ENCODE measurements at places on chromosomes 2 and 18.

DNA sequence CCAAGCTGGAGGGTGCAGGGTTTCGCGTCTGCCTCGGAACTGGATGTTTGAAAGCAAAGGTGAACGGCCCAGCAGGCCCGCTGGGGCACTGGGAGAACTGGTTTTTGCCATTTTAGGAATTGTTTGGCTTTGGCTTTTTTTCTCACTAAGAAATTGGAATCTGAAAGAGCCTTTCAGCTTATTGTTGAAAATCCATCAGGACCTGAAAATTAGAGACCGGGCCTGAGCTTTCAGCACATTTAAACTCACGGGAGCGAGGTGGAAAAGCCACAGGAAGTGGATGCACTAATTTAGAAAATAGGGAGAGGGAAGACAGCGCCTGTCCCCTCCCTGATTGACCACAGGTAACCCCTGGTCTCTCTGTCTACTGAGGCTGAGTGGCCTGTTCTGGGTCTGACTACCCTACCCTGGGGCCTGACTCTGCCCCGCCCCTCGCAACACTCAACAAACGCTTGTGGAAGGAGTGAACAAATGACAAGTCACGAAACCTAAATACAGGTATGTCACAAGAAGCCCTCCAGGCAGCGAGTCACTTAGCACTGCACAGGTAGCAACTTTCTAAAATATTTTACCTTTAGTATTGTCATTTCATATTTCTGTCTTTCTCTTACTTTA lies 100.3 kb upstream of the MBOAT2 start:
- no peak for DNase-seq

GRCh38 chr2:68653034-68653433 lies 9.7 kb downstream of the PROKR1 start:
- no peak for DNase-seq

DNA sequence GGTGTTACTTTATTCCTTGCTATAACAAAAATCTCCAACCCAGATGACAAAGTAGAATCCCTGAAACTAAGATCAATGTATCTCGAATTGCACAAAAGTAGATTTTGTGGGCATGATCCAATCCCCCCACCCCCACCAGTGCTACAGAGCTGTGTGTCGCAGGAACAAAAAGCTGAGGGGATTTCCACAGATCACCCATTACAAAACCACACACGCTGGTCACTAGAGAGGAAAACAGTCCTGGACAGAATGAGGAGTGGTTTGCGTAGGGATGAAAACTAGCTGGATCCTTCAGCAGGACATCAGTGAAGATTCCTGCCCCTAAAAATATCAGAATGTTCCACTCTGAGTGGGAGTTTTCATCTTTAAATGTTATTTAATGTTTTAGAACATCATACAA lies 165.3 kb upstream of the STK17B start:
- DNase-seq, result no peak

DNA sequence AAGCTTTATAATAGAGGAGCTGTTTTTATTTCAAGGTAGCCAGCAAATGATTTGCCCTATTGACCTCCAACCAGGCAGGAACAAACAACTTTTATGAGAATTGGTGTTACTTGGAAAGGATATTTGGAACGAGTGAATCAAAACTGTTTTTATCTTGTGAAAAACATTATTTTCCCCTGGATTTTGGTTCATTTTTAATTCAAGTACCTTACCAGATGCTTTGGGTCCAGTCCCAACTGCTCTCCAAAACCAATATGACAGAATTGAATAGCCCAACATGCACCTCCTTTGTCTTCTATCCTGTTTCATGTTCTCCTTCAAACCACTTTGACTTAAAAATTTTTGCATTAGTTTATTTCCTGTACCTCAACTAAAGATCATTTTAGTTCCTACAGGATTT lies 178.6 kb upstream of the RBMS1 start:
- DNase-seq, result no peak

- no peak for DNase-seq
Measured at GRCh38 chr18:55858661-55859515, 270.9 kb upstream of the TCF4 start.

DNA sequence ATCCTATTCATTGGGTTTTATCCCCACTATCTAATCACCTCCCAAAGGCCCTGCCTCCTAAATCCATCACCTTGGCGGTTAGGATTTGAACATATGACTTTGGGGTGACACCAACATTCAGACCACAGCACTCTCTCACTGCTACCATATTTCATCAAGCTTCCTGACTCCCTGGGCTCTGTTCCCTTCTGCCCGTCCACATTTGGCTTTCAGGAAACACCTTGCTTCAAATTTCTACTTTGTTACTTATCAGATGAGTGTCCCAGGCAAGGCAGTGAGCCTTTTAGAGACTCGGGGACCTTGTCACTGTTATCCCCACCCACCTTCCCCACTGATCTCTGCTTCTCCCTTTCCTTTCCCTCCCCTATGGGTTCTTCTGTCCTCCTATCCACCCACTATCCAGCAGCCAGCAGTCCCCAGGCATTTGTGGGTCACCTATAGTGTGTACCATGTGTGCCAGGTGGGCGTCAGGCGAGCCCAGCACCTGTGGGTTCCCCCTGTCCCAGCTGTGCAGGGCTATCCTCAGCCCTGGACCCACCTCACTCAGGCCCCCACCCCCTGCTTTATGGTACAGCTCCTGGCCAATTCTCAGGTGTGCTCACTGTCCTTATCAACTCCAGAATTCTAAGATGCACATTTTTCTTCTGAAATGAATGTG lies 230.9 kb downstream of the LOXHD1 start:
- DNase-seq, result no peak

DNA sequence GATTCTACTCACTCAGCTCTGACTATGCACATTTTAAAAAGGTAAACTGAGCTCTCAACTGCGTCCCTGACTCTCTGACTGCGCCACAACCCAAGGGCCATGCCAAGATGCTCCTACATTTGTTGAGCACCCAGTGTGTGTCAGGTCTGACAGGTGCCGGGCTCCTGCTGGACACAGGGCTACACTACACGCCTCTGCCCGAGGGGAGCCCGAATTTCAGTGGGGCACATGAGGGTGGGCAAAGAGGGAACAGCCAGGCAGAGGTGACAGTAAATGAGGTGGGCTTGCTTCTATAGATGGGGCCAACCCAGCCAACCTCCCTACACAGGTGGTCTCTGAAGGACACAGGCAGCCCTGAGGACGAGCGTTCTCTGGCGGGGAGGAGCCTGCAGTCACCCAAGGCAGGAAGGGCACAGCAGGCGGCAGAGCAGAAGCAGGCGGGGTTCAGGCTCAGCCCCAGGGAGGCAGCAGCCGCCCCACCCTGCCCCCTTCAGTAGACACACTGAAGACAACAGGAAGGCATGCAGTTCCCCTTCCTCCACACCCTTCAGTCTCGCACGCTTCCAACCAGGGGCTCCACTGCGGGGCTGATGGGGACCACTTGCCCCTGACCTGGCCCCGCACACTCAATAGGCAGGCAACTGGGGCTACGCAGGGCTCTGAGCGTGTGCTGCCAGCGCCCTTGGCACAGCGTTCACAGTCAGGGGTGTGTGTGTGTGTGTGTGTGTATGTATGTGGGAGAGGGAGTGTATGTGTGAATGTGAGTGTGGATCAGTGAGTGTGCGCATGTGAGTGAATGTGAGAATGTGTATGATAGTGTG lies 98.4 kb downstream of the UXS1 start:
- no peak for DNase-seq

DNA sequence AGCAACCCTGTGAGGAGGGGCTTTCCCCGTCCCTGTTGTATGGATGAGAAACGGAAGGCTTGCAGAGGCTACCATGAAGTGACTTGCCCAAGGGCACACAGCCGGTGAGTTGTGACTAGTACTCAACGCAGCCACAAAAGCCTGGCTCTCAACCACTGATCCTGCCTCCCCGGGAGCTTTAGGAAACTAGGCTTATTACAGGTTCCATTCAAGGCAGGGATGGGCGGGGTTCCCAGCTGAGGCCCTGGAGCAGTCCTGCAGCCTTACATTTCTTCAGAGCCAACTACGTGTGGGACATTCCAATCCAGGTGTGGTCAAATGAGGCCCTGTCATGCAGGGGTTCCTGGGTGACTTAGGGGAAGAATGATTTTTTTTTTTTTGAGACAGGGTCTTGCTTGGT lies 59.6 kb downstream of the MEX3C start:
- no peak for DNase-seq

- DNase-seq, result no peak
Measured at GRCh38 chr2:64380853-64381527, 73.0 kb upstream of the LGALSL start.

DNA sequence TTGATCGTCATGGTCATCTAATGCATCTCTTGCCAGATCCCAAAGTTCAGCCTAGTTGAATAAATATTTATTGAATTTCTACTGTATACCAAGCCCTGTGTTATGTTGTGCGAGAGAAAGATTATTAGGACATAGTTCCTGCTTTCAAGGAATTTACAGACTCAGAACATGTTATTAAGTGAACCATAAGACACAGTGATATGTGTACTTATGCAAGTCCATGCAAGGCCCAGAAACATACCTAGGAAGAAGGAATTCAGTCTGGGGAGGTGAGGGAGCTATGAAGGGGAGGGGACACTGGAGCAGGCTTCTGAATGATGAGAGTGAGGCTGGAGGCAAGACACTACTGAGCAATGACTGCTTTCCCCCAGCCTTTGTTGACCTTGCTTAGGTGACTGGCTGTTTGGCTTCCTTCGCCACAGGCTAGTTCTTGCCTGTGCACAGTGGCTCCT lies 81.4 kb downstream of the ACAA2 start:
- no peak for DNase-seq

GRCh38 chr2:168601741-168602140 lies 145.7 kb downstream of the CERS6 start:
- DNase-seq, result no peak

All from lung (tissue), 17 donors.